ENCODE measurements at places on chromosomes 5 and 9.

DNA sequence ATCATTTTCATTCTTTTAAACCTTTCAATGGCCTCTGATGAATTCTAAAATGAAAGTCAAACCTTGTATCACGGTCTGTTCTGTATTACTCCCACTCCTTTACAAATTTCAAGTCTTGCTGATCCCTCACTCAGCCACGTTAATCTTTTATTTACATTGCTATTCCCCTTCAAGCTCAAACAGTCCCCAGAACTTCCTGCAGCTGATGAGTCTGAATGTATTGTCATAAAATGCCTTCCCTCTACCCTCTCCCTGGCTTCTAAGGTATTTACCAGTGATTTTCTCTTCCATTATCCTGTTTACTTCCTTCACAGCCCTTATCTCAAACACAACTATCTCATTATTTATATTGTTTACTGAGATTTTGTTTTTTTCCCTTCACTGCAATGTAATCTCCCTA lies 562.3 kb upstream of the C9orf72 start:
- DNase-seq, result no peak

GRCh38 chr9:120463765-120464164 lies 116.2 kb downstream of the CDK5RAP2 start:
- DNase-seq, result no peak

DNA sequence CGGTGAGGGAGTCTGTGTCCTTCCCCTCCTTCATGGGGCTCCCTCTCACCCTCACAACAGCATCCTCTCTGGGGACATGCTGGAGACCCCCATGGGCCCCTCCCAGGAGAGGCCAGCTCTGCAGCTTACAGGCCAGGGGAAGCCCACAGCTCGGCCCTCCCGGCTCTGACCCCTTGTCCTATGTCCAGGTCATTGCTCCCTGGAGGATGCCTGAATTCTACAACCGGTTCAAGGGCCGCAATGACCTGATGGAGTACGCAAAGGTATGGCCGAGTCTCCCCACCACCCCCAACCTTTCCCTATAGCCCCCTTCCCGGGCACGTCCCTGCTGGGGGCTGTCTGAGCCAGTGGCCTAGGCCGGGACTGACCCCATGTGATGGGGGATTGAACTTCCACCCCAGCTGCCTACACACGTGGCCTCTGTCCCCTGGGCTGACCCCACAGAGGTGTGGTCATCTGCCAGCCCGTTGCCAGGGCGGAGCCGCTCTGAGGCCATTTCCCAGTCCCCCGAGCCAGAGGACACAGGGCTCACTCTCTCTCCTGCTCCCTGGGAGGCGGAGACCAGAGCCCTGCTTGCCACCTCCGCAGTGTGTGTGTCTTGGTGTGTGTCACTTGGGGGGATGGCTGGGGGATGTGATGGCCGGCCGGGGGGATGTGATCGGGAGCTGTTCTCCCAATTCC lies 21.9 kb downstream of the ASS1 start:
- no peak for DNase-seq

DNA sequence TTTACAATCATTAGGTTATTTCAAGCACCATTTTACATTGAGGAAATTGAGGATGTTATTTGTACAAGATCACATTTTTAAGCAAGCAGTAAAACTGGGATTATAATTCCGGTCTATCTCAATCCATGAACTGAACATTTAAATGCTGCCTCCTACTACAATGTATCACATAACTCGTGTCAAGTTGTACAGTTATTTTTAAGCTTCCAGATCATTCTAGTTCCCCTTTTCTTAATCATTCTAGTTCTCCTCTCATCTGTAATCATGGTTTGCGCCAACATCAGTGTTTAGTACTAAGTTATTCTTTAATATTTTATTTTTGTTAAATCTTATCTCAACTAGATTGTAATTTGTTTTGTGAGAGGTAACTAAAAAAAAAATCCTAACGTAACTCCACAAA lies 2.4 kb upstream of the UHRF2 start:
- no peak for DNase-seq

- DNase-seq, result no peak
These were observed 103.6 kb downstream of the FNBP1 start for GRCh38 chr9:129939431-129939830.

GRCh38 chr9:133351908-133352634 lies 4.1 kb downstream of the RPL7A start:
- no peak for DNase-seq

DNA sequence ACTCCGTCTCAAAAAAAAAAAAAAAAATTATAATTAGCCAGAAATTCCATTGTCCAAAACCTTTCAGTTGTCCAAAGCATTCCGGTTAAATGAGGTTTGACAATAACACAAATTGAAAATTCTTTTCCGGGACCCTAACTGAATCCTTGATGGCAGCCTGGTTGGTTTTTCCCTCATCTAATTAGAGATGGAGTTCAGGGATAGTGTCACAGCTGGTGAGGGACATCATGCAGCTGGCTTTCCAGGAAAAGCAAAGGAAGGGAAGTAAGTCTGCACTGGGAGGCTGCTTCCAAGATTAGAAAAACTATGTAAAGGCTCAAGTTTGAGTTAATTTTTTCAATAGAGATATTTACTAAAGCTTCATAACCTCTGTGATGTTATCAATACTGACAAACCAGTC lies 195.4 kb downstream of the ADAMTS12 start:
- DNase-seq, result no peak

DNA sequence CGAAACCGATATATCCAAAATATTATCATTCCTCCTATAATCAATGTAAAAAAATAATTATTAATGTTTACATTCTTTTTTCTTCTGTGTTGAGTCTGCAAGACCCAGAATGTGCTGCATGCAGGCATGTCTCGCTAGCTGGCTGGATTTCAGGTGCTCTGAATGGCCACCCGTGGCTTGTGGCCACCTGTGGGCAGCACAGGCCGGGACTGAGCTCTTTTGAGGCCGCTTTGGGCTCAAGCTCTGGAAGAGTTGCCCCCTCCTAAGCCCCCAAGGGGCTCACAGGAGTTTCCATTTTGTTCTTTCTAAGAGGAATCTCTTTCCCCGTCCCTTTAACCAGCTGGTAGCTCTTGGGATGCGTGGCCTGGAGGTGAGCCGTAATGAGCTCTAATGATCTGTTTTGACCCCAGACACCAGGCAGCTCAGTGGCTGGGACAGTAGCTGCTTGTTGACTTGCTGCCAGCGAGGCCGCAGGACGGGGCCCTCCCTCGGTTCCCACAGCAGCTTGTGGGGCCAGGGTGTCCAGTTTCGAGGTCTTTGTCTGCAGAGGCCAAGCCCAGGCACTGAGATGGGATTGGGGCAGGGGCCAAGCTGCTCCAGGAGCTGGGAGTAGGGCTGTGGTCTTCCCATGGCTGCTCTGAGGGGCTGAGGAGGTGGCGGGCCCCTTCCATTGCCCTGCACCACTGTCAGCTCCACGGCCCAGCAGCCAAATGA lies 20.8 kb downstream of the ASS1 start:
- no peak for DNase-seq

DNA sequence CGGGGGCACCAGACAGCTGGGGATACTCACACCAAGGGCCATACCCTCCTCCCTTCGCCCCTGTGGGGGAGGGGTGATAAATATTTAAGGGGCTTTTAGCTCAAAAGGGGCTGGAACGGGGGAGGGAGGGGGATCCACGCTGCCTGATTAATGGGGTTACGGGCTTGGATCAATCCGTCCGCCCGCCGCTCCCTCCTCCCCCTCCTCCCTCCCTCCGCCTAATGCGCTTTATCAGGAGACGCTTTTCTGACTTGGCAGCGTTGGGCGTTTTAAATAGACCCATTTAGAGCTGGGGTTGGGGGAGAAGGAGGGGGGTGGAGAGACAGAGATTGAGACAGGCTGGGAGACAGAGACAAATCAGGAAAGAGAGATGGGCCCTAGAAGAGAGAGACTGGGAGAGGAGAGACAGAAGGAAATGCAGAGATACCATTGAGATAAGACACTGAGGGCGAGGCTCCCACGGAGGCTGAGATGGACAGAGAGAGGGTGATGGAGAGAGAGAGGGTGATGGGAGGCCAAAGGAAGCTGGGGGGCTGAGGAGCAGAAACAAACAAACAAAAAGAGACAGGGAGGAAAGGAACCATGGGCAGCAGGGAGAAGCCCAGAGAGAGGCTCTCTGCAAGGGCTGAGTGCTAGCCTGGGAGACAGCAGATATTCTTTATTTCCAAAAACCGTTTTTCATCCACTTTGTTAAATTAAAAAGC lies 10.3 kb downstream of the CNTFR start:
- no peak for DNase-seq

GRCh38 chr9:962023-962422 lies 14.4 kb upstream of the DMRT3 start:
- no peak for DNase-seq

DNA sequence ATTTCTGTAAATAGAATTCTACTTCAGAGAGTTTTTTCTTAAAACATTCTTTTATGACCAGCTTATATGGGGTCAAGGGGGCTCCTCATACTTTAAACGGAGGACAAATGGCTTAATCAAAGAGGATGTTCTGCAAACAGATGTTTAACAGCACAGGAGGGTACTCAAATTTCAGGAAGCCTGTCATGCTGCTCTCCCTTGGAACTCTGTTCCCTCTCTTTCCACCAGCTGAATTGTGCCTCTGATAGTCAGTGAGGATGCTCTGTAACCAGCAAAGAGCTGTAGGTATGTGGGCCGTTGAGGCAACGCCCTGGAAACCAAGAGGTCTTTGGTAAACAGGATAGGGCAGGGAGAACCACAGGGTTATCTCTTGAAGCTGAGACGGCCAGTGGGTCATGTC lies 161.1 kb downstream of the C5orf15 start:
- DNase-seq, result no peak

DNA sequence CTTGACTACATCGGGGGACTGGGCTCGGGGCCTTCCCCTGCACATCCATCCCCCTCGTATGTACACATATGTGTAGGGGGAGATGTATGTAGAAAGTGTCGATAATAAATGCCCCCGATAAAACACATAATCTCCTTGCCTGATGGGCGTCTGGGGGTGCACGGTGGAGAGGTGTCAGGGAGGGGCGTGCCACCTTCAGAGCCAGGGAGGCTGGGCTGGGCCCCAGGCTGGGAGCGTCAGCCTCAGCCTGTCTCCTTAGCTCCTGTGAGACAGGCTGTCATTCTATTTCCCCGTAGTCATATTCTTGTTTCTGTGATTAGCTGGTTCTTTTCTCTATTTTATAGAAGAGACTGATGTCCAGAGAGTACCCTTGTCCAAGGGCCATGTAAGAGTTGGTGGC lies 4.7 kb upstream of the RXRA start:
- DNase-seq, result no peak

DNA sequence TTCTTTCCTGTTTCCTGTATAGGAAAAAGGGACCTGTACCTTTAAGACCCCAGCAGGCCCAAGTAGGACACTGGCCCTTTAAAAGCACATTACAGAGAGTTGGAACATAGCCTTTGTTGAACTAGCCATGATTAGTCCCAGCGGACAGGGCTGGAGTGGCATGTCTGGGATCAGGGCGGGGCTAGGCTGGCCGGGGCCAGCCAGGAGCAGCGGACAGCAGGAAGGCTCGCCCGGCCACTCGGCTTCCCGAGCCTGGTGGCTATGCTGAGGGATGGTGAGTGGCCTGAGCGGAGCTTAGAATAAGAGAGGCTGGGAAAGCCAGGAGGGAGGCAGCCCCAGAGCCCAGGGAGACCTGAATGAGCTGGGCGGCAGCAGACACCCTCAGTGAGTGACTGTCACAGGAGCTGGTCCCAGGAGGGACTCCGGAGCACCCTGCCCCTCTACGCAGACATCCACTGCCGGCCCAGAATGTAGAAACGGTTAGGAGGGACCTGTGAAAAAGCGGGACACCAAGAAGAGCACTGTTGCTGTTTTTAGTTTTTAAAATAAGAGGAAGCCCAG lies 92.1 kb downstream of the DAB2IP start:
- DNase-seq, result no peak

- DNase-seq, result no peak
These were observed 22.7 kb upstream of the MROH2B start for GRCh38 chr5:41093803-41094202.

GRCh38 chr5:58484505-58484904 lies 6.7 kb upstream of the GAPT start:
- DNase-seq, result no peak

- no peak for DNase-seq
These were observed 93.4 kb upstream of the DMAC1 start for GRCh38 chr9:7892975-7893374.

GRCh38 chr5:171310212-171310818 lies 1.3 kb downstream of the TLX3 start:
- no peak for DNase-seq

DNA sequence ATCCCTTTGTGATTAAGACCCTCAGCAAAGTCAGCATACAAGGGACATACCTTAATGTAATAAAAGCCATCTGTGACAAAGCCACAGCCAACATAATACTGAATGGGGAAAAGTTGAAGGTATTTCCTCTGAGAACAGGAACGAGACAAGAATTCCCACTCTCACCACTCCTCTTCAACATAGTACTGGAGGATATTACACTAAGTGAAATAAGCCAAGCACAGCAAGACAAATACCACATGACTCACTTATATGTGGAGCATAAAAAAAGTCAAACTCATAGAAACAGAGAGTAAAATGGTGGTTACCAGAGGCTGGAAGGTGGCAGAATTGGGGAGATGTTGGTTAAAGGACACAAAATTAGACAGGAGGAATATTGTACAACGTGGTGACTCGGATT lies 118.1 kb upstream of the NFIL3 start:
- no peak for DNase-seq

GRCh38 chr9:87497604-87498045 lies at the start of gene DAPK1:
TSS of gene DAPK1 (plus strand) at chr9:87497867. CDS start at chr9:87499078, 1,211 bp downstream.
- DNase-seq, result no peak

Data from activated T-helper 1 cell treated with anti-CD3 and anti-CD28 coated beads, Interleukin-2, amount 50 U/mL, for 16 hours (primary cell).